ENCODE measurements at places on chromosomes 3 and 15.

- no peak for DNase-seq
Measured at GRCh38 chr15:37057831-37058230, 42.5 kb downstream of the MEIS2 start.

DNA sequence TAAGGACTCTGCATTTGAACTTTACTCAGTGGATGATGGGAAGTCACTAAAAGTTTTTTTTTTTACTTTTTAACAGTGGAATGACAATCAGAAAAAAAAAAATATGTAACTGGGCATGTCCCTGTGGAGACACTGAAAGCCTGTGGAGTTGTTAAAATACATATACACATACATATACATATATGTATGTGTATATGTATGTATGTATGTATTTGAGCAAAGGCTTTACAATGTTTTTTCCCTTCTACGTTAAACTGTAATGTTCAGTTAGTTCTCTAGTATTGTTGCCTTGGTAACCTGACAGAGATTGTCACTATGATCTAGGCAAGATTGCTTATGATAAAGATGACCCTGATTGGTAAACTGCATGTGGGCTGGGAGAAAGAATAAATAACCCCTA is 30.3 kb downstream of the NSUN3 start:
- no peak for DNase-seq

GRCh38 chr3:111278959-111279358 is 207.3 kb downstream of the NECTIN3 start:
- DNase-seq = no peak

DNA sequence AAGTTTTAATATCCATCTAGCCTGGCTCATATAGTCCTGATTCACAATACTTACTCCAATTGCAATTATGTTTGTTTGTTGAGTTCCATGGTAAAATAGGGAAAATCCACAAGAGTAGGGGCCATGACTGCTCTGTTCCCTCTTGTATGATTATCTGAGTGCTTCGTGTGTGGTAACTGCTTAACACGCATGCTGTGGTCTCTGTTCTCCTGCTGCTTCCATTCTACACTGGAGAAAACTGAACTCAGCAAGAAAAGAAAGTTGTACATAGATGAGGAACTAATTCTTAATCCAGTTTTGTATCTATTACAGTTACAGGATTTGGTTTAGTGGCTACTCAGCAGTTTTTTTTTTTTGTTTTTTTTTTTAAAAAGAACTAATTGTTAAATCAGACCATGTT is 223.0 kb upstream of the SATB1 start:
- DNase-seq = no peak

DNA sequence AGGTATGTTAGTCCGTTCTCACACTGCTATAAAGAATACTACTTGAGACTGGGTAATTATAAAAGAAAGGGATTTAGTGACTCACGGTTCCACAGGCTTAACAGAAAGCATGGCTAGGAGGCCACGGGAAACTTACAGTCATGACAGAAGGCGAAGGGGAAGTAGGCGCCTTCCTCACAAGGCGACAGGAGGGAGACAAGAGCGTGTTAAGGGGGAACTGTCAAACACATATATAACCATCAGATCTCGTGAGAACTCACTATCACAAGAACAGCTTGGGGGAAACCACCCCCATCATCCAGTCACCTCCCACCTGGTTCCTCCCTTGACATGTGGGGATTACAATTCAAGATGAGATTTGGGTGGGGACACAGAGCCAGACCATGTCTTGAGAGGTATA is 30.4 kb downstream of the SPRED1 start:
- no peak for DNase-seq

DNA sequence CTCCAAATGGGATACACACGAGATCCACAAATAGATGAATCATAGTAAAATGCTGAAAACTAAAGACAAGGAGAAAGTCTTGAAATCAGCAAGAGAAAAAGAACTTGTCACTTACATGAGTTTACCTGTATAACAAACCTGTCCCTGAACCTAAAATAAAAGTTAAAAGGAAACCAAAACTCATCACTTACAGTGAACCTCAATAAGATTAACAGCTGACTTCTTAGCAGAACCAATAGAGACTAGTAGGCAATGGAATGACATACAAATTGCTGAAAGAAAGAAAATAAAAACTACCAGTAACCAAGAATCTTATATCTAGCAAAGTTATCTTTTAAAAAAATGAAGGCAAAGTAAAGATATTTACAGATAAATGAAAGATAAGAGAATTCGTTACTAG is 27.4 kb downstream of the SEC22A start:
- no peak for DNase-seq

- DNase-seq = no peak
Measured at GRCh38 chr3:189710620-189711402, 79.6 kb downstream of the TP63 start.

DNA sequence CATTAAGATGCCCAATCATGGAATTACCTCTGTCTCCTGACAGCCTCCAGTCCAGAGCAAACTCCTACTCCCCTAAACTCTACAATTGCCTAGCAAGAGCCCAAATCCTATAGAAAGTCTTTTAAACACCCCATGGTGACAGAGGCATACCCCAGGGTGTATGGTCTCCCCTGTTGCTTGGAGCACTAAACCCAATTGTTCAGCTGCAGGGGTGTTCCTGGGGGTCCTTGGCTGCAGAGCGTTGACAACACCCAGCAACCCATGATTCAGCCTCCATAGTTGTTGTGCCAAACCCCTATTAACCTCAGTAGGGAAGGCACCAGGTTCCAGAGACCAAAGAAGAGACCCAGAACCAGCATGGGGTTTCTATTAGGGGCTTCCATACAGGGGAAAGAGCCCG is 41.8 kb upstream of the NEDD4 start:
- DNase-seq = no peak

GRCh38 chr3:45608885-45609284 is 14.3 kb downstream of the LIMD1 start:
- no peak for DNase-seq

DNA sequence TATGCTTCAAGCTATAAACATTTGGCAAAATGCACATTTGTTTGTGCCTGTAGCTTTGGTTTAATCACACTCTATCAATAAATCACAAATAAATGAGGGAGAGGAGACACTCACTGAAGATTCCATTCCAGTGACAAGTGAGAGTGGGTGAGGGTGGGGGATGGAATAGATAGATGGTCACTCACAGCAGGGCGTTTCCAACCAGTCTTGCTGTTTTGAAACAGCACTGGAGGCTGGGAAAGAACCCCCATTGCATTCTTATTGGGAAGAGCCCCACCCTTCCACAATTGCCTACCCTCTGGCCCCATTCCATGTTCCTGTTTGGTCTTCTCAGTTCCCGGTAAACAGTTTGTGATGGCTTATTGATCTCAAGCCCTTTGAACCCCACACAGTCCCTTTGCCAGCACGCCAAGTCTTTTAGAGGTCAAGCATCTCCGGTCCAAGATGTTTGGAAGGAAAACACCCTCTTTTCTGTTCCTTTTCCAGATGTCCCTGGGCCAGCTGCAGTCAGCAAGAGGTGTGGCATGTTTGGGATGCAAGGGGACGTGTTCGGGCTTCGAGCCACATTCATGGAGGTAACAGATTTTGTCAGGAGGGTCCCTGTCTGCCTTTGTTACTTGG is 30.7 kb downstream of the LMCD1 start:
- DNase-seq = no peak

DNA sequence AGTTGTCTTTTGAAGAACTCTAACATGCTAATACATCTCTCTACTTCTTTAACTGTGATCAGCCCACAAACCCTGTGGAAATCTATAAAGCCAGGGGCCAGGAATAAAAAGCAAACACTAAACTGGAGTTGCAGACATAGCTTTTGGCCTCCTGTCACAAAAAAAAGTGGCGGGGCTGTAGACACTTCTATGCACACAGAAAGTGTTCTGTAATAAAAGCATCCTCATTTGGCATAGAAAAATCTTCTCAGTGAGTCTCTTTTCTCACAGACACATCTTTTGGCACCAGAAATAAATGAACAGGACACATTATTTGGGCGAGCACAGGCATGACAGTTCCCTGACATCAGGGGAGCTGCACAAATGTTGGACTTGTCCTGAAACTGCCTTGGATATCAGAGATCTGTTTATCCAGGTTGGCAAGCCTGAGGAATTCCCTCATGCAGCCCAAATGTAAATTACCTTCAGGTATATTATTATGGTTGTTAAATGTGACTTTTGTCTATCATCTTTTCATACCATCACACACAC is 355.4 kb downstream of the FGF12 start:
- no peak for DNase-seq

- DNase-seq = no peak
Measured at GRCh38 chr15:24678485-24678884, 2.9 kb downstream of the NPAP1 start.

DNA sequence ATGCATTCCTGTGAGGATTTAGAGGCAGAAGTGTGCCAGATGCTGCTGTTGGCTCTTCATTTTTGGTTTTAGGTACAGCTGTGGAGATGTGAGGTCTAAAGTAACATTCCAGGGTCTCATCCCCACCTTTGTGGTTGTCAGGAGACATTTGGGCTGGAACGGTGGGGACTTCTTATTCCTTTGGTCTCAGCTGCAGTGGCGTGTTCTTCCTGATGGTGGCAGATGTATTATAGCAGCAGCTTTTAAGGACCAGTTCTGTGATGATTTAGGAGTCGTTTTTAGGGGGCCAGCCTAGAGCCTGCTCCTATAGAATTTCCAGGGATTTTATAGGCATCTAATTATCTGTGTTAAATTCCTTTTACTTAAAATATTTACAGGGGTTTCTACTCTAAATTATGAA is 221.0 kb upstream of the EOMES start:
- DNase-seq = no peak

- no peak for DNase-seq
Measured at GRCh38 chr15:75123395-75123794, 78.3 kb upstream of the C15orf39 start.

DNA sequence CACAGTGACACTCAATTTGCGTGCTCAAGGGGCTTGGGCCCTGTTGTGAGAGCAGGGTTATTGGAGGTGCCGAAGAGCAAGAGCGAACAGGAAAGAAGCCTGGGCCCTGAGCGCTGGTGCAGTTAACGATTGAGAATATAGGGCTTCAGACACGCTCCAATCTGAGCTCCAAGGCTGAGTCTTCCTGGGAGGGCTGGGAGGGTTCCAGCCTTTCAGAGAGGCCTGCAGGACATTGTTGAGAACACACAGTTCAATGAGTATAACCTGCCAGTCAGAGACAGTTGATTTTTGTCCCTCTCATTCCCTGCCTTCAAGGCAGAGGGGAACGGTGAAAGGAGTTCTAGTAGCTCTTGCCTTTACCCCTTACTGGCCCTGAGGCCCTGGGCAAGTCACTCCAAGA is 47.3 kb downstream of the GLDN start:
- no peak for DNase-seq

GRCh38 chr3:141578202-141578973 is 91.6 kb downstream of the RASA2 start:
- no peak for DNase-seq

DNA sequence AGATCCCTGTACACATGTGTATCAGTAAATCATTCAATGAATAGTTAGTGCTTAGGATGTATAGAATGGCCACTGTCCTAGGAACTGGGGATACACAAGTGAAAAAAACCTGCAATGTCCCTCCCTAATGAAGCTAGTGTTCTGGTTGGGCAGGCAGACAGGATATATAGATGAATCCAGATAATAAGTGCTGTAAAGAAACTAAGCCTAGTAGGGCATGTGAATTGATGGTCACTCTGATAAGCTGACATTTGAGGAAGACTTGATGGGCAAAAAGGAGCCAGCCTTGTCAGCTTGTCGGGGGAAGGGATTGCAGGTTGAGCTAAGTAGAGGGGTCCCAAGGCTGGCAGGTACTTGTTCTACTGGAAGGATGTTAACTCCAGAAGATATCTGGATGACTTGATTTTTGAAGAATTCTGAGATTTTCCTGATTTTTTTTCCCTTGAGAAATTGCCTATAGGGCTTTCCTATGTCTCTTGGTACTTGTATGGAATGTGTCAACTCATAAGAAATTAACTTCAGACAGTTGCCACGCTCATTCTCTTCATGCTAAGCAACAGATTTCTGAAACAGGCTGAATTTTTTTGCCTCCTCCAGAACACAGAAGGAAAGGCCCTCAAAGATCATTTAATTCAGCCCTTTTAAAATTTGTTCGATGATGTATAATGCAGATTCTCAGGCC is 6.3 kb upstream of the KIF23 start:
- no peak for DNase-seq

DNA sequence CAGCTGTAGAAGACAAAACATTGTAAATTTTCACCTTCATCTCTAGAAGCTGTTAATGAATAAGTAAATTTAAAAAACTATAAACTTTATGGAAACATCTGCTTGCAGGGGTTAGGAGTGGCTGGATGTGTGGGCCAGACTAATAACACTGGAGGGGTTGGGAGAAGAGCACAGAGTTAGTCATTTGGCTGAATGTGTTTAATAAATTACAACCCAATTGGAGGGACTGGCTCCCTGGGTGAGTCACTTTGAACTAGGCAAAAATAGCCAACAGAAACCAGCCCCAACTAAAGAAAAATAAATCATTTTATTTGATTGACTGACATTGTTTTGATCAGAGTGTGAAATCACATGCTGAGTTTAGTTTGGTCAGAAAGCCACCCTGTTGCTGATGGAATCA is 21.8 kb downstream of the DGKG start:
- DNase-seq = no peak

- DNase-seq = no peak
Measured at GRCh38 chr3:188583341-188584161, 429.6 kb downstream of the LPP start.

- DNase-seq = no peak
Measured at GRCh38 chr15:23671481-23671880, 15.6 kb downstream of the NDN start.

- no peak for DNase-seq
Measured at GRCh38 chr3:173789530-173790162, 392.1 kb downstream of the NLGN1 start.

DNA sequence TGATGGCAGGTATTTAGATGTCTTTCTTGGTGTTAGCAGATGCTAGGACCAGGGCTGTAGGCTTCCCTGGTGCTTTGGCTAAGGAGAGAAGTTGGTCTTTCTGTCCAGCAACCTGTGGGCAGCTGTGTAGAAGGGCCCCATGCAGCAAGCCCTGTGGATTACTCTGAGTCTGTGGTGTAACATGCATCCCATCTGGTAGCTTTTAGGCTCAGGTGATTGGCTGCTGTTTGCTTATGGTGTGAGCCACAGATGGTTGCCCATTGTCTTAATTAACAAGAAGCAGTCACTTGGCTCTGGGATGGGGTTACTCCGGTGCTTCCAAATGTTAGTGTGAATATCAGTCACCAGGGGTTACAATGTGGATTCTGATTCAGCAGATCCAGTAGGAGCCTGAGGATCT is 368.6 kb upstream of the C2CD4B start:
- DNase-seq = no peak

- DNase-seq = no peak
Measured at GRCh38 chr3:189626286-189626685, 4.9 kb upstream of the TP63 start.

GRCh38 chr3:45104715-45105711 is 41.2 kb downstream of the CDCP1 start:
- no peak for DNase-seq

DNA sequence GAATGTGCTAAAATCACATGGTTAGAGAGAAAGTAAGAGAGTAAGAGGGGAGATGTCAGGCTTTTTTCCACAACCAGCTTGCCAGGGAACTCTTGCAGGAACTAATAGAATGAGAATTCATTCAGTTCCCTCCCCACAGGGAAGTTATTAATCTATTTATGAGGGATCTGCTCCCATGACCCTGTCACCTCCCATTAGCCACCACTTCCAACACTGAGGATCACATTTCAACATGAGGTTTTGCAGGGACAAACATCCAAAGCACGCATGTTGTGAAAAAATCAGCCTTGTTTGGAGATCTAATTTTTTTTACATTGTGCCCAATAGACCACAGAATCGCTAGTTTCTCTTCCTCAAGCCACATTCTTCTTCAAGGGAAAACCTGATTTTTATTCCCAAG is 904.0 kb downstream of the TBL1XR1 start:
- DNase-seq = no peak

Measured in midbrain (tissue), 1 donor.